ENCODE measurements at places on chromosomes 7 and 10. TPM values are rescaled to one million over a fixed set of nuclear protein-coding genes. Genes with fewer than 3 reads are reported as not detected.

DNA sequence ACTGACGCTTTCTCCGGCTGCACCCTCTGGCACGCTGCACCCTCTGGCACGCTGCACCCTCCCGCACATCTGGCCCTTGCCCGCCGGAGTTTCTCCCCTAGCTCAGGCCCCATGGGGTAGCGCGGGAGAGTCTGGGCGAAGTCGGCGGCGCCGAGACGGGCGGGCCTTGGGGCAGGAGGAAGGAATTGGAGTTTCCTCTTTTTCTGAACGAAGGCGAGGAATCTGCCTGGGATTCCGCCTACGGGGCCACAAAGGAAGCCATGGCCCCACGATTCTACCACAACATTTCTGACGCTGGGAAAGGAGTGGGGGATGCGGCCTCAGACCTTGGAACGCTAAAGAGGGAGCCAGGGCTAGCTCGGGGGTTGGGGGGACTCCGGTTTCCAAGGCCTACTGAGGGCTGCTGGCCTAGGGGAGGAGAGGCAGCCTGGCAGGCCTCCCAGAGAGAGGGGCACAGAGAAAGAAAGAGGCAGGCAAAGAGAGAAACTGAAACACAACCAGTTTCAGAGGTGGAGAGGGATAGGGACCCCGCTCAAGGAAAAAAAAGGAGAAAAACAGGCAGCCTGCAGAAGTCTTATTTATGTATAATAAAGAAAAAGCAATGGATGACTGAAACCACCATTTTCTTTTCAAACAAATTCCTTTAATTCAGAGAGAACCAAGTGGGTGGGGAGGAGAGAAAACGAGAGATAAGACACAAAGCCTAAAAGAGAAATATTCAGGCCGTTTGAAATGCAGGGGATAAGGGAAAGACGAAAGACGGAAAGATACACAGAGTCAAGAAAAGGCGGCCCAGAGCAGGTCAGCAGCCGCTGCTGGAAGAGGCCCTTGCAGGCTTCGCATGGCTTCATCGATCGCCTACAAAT is 4.3 kb downstream of the TLX1 start:
- DNase-seq, result no peak

DNA sequence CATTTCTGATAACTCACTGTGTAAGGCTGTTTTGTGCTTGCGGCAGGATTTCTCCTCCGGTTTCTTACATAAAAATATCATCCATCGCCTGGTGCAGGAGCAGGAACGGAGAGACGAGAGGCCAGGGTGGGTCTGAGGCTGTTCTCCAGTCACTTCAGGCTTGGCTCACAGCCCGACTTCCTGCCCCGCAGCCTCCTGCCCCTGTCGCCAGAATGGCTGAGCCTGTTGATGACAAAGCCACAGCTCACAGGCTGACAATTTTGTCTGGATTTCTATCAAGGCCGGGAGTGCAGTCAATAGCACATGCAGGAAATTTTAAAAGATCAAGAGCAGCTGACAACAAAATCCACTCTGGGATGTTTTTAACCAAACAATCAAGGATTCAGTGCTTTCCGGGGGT is 229.7 kb upstream of the ZNF32 start:
- DNase-seq, result no peak

- no peak for DNase-seq
These were observed 35.7 kb upstream of the RHOBTB1 start for GRCh38 chr10:60979667-60980104.

DNA sequence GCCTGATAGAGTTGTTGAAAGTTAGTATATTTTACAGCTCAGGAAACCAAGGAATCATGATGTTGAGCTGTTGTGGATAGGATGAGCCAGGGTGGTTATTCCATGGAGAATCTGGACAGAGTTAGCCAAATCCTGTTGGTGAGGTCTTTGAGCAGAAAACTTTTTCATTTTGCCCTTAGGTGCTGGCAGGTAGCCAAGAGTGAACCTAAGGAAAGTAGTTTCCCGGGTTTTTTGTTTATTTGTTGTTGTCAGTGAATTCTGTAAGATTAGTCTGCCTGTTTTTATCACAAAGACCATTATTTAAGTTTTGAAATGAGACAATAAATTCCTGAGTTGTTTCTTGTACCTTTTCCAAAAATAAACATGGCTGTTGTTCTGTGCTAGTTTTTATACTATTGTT is 61.0 kb downstream of the GALNT11 start:
- no peak for DNase-seq

The PLXNA4 gene
- 0.28 TPM for total RNA-seq

The OPN1SW gene
- not detected for total RNA-seq

- DNase-seq, result no peak
These were observed 624.9 kb downstream of the ARL4A start for GRCh38 chr7:13312307-13312706.

GRCh38 chr10:72800000-72800740 is 93.4 kb upstream of the OIT3 start:
- DNase-seq, result no peak

The PKD2L1 gene
- not detected for total RNA-seq

The CARD11 gene
- total RNA-seq, result 6.2 TPM

- no peak for DNase-seq
These were observed 529.8 kb upstream of the GALNT17 start for GRCh38 chr7:70602117-70602516.

DNA sequence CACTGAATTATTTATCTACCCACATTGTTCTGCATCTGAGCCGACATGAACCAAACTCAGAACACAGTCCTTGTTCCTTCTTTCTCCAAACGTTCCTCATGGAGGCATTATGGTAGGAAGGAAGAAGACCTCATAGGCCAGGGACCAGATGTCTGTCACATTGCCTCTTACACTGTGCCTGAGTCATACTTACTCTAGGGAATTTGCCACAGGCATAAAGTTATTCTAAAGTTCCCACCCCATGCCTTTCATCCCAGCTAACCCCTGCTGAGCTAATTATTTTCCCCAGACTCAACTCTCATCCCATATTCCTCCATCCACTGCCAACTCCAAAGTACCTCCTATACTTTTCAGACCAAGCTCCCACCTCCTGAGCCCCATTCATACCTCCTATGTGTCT is 21.2 kb downstream of the MAT1A start:
- no peak for DNase-seq

GRCh38 chr10:111354859-111355258 is 278.0 kb downstream of the ADRA2A start:
- DNase-seq, result no peak

- no peak for DNase-seq
These were observed 66.5 kb downstream of the ZNF277 start for GRCh38 chr7:112272921-112273561.

DNA sequence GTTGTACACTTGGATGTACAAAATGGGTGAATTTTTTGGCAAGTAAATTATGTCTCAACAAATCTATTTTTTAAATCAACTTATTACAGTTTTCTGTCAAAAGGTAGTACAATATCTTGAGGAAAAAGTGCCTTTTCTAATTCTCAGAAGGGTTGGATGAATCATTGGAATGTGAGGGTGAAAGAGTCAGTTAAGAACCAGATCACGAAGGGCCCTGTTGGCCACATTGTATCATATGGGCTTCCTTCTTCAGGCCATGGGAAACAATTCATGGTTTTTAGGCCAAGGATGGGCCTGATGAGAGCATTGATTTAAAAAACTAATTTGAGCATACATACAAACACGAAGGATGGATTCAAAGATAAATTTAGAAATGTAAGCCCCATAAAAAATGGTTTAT is 503.7 kb downstream of the TNS3 start:
- no peak for DNase-seq

- no peak for DNase-seq
These were observed 89.5 kb upstream of the TES start for GRCh38 chr7:116120839-116121238.

DNA sequence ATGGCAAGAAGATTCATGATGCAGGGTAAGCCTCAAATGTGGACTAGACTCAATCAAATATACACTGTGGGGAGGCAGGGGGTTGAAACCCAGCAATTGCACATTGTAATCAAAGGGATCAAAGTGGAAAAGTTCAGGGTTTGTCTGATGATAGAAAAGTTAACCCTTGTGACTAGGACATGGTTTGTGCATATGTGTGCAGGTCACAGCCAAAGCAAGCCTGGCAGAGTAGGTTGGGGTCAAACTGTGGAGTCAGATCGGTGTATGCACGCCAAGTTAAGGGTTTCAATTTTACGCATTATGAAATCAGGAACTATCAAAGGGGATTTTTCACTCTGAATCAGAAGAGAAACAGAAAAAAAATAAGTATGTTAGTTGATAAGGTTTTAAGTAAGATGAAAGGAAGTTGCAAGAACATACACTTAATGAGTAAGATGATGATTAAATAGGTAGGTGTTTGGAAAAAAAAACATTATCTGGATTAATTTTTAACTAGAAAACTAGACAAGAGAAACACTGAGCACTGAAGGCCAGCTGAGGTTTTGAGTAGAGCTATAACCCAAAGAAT is 188.3 kb downstream of the DGKB start:
- DNase-seq, result no peak

Data from pancreas (tissue), 10 donors.